Activated CD4-positive, alpha-beta T cell treated with anti-CD3 and anti-CD28 coated beads, Interleukin-2, amount 10 ng/mL, durations not matched to agents 24 days and 14 days (primary cell): ENCODE measurements at places on chromosomes 7 and 10. TPM values are rescaled to one million over a fixed set of nuclear protein-coding genes. Genes with fewer than 3 reads are reported as not detected.

Gene SAMD9
- 8.6 and 9.4 TPM in 2 replicates for total RNA-seq

Gene RNF133
- not detected in 2 replicates for total RNA-seq

Gene GRID1
- not detected in 2 replicates for total RNA-seq

GRCh38 chr7:96287559-96287958 is 34.3 kb downstream of the SLC25A13 start:
- H3K27ac ChIP-seq, result peak overlapping the region; percentile 36
- no peaks in the 10 kb centered on the region for H3K27me3 ChIP-seq
- DNase-seq, result no peak
- H3K36me3 ChIP-seq, result peaks cover 30% of the 10 kb centered on the region
- H3K4me1 ChIP-seq, result peaks cover 54% of the 10 kb centered on the region
- no peak overlapping the region for H3K4me3 ChIP-seq

Gene CELF2
- 95.5 and 98.4 TPM in 2 replicates for total RNA-seq

- peak overlapping the region; percentile 78 for H3K27ac ChIP-seq
- DNase-seq, result no peak
- peaks cover 69% of the 10 kb centered on the region for H3K4me1 ChIP-seq
These were observed 63.3 kb upstream of the SMNDC1 start for GRCh38 chr10:110368002-110368401.

GRCh38 chr7:157513682-157514081 is 176.9 kb downstream of the DNAJB6 start:
- peaks cover 29% of the 10 kb centered on the region for H3K27me3 ChIP-seq
- no peaks in the 10 kb centered on the region for H3K4me1 ChIP-seq
- DNase-seq, result no peak

DNA sequence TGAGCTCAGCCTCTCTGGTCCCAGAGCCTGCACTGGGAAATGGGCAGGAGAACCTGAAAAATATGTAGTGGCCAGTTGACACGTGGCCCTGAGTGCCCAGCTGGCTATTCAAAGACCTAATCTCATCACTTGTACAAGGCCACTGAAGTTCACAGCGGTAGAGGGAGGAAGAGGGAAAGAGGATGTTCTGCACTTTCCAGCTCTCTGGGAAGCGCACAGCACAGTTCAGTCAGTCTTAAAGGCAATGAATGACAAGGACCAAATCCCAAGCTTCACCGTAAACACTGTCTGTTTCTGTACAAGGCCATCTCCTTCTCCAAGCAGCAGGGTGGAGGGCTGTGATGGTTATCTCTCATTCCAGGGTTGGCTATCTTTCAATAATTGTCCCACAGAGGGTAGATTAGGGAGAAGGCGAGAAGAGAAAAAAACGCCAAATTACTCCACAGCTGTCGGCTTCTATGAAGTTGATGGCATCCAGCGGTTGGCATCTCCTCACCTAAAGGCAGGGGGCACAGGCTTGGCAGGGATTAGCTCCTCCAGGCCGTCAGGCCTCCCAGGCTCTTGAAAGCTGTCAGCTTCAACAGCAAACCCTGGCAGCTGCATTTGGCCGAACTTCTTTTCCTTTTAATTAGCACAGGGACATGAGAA is 10.6 kb downstream of the SFMBT2 start:
- peaks cover 45% of the 10 kb centered on the region for H3K36me3 ChIP-seq
- peaks cover 44% of the 10 kb centered on the region for H3K4me1 ChIP-seq
- no peaks in the 10 kb centered on the region for H3K27me3 ChIP-seq
- no peak overlapping the region for H3K4me3 ChIP-seq
- H3K27ac ChIP-seq, result no peak overlapping the region
- no peak for DNase-seq

Gene LRRC27
- 2.3 and 3.3 TPM in 2 replicates for total RNA-seq

DNA sequence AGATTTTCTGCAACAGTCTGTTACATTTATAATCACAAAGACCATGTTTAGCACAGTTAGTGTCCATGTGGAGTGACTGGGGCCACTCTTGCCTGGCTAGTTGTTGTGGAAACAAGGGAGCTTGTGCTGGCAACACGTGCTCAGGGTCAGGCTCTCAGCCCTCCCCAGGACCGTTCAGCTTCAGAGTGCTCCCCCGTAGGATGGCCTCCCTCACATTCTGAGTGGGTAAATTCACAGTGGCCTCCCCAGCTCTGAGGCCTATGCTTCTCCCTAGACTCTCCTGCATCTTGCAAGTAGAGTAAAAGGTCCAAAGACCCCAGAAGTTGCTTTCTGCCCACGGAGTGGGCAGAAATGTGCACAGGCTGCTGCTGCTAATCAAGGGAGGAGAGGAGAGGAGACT is 122.3 kb downstream of the ADCY1 start:
- no peak overlapping the region for H3K27ac ChIP-seq
- DNase-seq, result no peak
- no peaks in the 10 kb centered on the region for H3K4me1 ChIP-seq
- H3K4me3 ChIP-seq, result no peak overlapping the region
- H3K27me3 ChIP-seq, result no peaks in the 10 kb centered on the region

DNA sequence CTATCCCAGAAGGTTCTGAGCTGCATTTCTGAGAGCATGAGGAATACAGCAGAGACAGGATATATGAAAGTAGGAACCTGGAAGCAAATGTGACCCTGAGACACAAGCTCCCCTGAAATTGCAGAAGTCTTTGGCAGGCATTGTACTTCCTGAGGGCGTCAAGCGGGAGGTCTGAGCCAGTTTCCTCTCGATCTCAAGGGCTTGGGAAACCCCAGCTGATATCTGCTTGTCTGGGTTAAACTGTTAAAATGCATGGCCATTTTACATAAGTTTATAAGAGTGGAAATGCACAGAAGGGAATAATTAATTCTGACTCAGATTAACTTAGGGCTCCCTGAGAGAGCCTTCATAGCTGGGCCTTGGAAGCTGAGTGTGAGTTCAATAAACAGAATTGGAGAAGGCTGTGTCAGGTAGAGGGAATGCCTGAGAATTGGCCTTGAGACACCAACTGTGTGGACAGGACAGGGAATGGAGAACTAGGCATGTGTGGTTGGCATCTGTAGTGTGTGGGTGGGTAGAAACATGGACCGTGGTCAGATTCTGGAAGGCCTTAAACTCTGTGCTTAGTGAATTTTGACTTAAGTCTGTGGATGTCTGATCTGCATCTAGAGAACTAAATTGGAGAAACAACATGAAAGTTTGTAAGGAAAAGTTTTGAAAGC is 53.3 kb downstream of the WIPF3 start:
- no peak overlapping the region for H3K27ac ChIP-seq
- no peak for DNase-seq
- H3K36me3 ChIP-seq, result no peaks in the 10 kb centered on the region
- peaks cover 11% of the 10 kb centered on the region for H3K27me3 ChIP-seq

- H3K4me3 ChIP-seq, result no peak overlapping the region
- H3K27me3 ChIP-seq, result no peaks in the 10 kb centered on the region
- no peaks in the 10 kb centered on the region for H3K4me1 ChIP-seq
- DNase-seq, result no peak
These were observed 163.1 kb upstream of the GDF10 start for GRCh38 chr10:47136866-47137265.

Gene CFAP69
- total RNA-seq, result not detected in 2 replicates

DNA sequence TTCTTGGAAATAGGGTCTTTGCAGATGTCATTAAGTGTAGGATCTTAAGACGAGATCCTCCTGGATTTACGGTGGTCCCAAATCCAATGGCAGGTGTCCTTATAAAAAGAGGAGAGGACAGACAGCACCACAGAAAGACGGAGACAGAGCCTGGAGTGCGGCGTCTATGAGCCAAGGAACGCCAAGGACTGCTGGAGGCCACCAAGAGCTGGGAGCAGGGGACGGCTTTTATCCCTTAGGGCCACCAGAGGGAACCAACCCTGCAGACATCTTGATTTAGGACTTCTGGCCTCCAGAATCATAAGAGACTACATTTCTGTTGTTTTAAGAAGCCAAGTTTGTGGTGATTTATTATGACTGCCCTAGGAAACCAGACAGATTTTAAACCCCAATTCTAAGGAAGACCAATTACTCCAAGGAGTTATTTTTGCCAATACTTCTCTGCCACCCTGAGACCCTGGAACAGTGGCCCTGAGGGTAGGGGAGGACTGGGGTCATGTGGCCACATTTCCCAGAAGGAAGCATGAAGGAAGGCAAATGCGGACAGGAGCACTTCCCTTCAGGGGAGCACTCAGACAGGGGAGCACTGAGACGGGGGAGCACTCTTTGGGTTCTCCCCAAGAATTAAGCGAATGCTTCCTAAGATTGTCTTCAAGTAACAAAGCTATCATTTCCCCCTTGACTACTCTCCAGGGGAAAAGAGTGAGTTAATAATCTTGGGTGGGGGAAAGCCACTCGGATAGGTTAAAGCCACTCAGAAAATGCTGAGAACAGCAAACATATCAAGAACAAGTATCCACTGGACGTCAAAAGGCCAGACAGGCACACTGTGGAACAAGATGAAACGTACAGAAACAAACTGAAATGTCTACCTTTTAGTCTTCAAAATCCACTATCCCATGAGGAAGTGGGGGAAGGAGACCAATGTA is 67.5 kb downstream of the CHST15 start:
- DNase-seq, result no peak
- H3K4me3 ChIP-seq, result no peak overlapping the region
- H3K27me3 ChIP-seq, result peaks cover 2% of the 10 kb centered on the region
- peaks cover 2% of the 10 kb centered on the region for H3K4me1 ChIP-seq
- H3K36me3 ChIP-seq, result no peaks in the 10 kb centered on the region
